Right renal cortex interstitium (tissue), 3 donors: ENCODE measurements at places on chromosomes 5 and 9. TPM values are rescaled to one million over a fixed set of nuclear protein-coding genes. Genes with fewer than 3 reads are reported as not detected.
A peak's percentile ranks its signal among the peaks of the same experiment; 100 is the strongest.

GLRA1 gene
- polyA plus RNA-seq, result not detected

FIBCD1 gene
- 0.08 TPM for polyA plus RNA-seq

SLU7 gene
- 82.8 TPM for polyA plus RNA-seq

PCDHA9 gene
- polyA plus RNA-seq, result not detected

C5orf52 gene
- not detected for polyA plus RNA-seq

CTXN3 gene
- polyA plus RNA-seq, result not detected

PHYHD1 gene
- 52.5 TPM for polyA plus RNA-seq

PCDHGA12 gene
- 1.3 TPM for polyA plus RNA-seq

DNA sequence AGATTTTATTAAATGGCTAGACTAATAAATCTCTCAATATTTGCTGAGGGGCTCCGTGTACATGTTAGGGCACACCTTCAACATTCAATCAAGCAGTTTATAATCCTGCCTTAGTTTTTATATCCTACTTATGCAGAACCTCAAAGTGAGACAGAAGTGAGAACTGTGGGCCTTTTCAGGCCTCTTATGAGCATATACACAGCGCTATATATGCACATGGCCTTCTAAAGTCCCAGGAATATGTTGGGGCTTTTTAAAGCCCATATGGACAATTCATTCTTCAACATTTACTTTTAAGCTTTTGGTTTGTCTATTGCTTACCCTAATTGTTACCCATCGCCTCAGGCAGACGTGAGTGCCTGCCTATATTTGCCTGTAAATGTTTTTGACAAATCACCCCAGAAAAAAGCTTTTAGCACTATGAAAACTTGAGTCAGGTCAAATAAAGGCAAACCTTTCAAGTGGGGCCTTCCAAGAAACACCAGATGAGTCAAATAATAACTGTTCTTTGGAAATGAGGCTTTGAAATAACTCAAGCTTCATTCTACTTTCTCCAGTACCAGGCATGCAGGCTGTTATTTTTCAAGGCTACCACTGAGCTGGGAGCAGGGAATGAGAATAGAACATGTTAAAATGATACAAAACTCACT lies 58.2 kb downstream of the ESM1 start:
- DNase-seq, result no peak

DNA sequence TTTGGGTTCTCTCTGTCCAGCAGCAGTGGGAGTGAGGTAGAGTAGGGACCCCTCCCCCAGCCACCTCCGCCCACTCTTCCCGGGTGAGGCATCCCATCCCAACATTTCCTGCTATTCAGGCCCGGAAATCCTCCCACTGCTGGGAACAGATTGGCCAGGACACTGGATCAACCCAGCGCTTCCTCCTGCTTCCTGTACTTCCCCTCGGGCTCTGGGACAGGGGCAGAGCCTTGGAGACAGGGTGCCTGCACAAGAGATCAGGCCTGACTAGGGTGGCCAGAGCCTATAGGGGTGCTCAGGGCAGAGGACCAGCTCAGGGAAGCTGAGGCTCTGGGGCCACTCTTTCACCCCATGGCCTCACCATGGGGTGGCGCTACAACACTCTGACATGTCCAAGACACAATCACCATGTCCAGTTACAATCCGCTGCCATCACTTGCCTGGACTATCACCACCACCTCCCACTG lies 14.5 kb downstream of the SH2D3C start:
- DNase-seq, result no peak

GRCh38 chr9:11149065-11149464 lies 536.3 kb upstream of the PTPRD start:
- no peak for DNase-seq

DNA sequence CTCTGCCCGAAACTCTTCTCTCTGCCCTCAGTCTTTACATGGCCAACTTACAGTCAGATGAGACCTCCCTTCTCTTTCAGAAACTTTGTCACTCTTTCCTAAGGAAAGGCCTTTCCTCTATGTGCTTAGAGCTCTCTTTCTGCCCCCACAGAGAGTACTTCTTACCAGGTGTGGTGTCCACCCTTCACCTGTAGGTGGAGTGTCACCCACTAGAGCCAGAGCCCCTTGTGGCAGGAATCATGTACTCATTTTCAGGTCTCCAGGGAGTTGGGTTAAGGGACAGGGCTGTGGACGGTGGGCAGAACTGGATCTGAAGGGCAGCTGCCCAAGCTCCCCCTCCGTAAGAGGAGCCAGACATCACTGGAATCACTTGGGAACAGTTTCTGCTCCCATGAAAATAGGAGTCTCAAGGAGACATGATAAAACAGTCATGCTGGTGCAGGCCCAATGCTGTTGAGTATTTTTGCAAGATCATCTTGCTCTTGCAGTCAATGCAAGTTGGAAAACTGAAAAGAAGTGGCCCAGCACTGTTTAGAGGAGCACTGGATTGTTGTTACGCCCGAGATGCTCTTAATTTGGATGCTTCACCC lies 436.7 kb downstream of the ZSWIM6 start:
- DNase-seq, result no peak

GRCh38 chr5:93285461-93285860 lies 295.6 kb downstream of the NR2F1-AS1 start:
- no peak for DNase-seq

- DNase-seq, result peak; percentile 10
Measured at GRCh38 chr9:106697750-106698502, 165.0 kb upstream of the ZNF462 start.

- no peak for DNase-seq
Measured at GRCh38 chr9:130927338-130927737, 11.7 kb downstream of the FIBCD1 start.

GRCh38 chr9:18074041-18074440 lies 399.9 kb upstream of the ADAMTSL1 start:
- no peak for DNase-seq

DNA sequence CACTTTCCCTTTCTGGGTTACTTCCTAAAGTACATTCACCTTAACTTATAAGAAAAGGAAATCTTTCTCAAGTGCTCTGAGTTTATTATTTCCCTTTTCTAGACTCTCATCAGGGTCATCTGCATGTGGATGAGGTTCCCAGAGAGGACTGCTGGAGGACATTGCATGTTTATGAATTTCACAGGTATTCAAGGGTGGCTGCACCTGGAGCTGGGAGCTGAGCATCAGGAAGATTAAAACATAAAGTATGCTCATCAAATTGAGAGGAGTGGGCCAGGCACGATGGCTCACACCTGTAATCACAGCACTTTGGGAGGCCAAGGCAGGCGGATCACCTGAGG lies 34.7 kb upstream of the PLIN2 start:
- DNase-seq, result no peak

- DNase-seq, result no peak
Measured at GRCh38 chr9:114008667-114009410, 69.3 kb downstream of the AMBP start.

- peak; percentile 61 for DNase-seq
Measured at GRCh38 chr9:130042885-130043653, at the start of gene FNBP1. Gene FNBP1, minus strand, starts transcription at chr9:130043189. Its CDS starts 214 bp downstream, at chr9:130042975.

DNA sequence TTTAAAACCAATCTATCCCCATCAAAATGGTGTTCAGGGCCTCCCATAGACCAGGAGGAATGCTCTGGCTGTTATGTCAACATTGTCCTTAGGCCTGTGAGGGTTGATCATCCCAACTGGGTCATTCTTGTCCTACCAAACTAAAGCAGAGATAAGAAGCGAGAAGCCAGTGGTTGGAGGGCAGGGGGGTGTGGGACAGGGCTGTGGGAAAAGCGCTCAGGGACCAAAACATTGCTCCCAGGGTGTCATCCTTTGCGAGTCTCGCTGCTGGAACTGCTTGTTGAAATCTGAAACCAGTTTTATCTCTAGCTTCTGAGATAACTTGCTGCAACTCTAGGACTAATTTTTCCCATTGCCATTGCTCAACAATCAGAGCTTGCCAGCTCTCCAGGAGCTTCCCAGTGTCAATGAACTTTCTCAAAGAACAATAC lies 48.1 kb downstream of the SPATA31C2 start:
- no peak for DNase-seq

- DNase-seq, result no peak
Measured at GRCh38 chr5:57576317-57576716, 93.7 kb upstream of the ACTBL2 start.

- DNase-seq, result no peak
Measured at GRCh38 chr5:114176356-114176755, 185.5 kb upstream of the KCNN2 start.

GRCh38 chr5:36720688-36721087 lies 114.3 kb downstream of the SLC1A3 start:
- DNase-seq, result no peak

- DNase-seq, result no peak
Measured at GRCh38 chr9:89486681-89487080, 11.2 kb downstream of the SEMA4D start.

DNA sequence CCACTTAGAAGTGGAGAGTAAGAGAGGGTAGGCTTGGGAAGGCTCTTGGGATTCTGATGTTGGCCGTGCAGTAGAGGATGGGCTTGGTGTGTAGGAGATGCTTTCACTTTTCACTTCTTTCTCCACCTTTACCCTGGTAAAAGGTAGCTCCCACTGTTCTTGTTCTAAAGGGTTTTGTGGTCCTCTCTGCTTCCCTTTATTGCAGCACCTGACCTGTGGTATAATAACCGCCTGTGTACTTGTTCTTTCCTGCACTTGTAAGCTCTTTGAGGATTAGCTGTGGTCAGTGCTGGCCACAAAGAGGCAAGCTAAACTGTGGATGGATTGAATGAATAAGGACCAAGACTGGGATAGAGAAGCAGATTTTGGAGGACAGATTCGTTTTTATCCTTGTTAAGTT lies 25.2 kb downstream of the KDM4C start:
- no peak for DNase-seq

- no peak for DNase-seq
Measured at GRCh38 chr9:126724226-126724625, 80.6 kb upstream of the ZBTB43 start.

DNA sequence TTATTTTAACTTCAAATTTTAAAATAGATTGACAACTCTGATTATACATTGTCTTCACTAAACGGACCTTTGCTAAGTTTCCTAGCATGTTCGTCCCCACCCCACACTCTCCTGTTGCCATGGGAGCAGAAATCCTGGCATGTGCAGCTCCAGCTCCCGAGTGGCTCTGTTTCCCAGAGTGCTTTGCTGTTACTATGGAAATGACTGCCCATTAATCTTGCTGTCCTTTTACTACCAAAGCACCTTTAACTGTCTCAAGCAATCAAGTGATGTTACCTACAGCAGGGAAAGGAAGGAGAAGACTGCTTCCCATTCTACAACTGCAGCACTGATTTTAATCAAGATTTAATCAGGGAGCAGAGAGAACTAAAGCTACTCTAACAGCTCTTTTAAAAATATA lies 212.0 kb upstream of the KIF2A start:
- peak; percentile 63 for DNase-seq

DNA sequence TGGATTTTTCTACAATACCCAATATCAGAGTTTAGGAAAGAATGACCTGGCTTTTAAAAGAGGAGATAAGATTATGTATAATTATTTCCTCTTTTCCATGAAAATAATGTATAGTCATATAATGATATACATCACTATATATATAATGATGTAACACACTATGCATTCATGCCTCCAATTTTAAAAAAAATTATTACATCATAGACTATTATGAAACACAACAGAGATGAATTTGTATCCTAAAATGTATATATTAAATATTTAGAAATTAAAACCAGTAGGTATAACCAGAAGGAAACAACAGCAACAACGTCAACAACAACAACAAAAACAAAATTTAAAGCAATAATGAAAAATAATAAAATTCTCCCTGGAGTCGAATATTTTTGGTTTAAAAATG lies 1856.5 kb upstream of the CDH6 start:
- DNase-seq, result no peak

DNA sequence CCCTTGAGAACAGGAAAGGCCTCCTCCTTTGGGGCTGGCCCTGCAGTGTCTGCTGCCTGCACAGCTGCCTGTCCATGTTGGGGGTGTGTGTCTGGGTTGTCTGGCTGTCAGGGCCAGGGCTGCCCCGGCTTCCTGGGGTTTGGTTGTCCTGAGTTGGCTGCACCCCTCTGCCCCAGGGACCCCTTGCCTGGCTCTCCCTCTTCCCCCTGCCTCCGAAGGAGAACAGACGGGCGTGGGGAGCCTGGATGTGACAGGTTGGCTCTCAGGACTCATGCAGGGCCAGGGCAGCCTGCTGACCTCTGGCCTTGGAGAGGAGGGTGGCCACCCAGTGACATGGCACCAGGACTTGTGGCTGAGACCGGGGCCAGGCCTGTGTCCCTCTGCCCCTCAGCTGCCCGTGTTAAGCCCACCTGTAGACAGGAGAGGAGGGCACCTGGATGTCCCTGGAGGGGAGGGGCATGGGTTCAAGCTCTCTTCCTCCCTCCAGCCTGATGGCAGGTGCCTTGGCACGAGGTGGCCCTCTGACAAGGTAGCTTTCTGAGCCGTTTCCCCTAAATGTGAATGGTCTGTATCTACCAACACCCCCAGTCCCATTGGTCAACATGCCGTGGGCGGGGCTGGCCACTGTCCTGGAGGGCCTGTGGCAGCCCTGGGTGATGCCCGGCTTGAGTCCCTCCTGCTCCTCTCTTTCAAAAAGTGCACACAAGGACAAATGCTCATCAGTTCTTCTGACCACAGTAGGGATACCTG lies 34.9 kb downstream of the WNK2 start:
- no peak for DNase-seq

DNA sequence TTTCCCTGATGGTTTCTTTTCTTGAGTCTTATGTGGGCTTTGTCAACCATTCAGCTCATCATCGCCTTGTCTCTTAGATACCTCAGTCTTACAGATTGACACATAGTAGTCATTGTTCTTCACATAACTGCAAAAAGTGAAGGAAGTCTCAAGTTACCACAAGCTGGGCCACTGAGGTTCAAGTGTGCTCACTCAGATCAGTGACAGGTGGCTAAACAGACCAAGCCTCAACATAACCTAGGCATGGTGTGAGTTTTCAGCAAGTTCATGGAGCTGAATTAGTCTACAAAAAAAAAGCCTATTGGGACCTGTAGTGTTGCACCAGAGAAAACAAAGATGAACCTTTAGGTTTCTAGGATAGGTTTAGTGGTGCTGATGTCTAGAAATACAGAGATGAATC lies 58.2 kb downstream of the RFK start:
- DNase-seq, result no peak

- no peak for DNase-seq
Measured at GRCh38 chr5:172243302-172243701, 40.3 kb downstream of the UBTD2 start.

DNA sequence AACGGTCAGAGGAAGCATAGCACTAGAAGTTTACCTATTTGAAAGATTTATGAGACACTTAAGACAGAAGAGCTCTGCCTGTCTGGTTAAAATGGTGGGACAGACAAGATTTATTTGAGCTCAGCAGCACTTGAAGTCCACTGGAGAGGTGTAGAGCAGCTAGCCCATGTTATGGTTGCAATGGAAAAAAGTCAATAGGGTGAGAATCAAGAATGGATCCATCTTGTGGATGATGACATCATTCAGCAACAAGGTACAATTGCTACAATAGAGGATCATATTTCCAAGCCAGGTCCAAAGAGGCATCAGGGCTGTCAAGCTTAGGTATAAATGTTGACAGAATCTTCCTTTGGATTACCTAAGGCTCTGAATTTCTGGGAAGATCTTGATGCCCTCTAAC lies 21.1 kb upstream of the ZNF131 start:
- no peak for DNase-seq

- no peak for DNase-seq
Measured at GRCh38 chr5:76617675-76618074, 5.5 kb downstream of the F2RL2 start.
